HT1080 (cell line): ENCODE measurements at places on chromosomes 5 and 9. TPM values are rescaled to one million over a fixed set of nuclear protein-coding genes. Genes with fewer than 3 reads are reported as not detected.

DNA sequence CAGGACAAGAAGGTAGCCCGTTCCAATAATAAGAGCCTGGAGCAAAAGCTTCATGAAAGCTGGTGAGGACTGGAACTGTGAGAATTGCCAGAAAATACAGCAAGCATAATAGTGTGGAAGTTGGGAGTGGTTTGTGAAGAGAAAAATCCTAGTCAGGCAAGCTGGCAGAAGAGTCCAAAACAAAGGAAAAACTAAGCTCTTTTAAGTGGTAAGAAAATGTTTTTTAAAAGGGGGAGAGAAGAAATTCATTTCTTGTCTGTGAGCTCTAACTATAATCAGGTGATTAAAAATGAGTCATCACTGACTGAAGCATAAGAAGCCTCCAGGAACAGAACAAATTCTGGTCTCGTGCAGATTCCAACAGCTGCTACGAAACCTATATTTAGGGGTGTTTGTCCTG, 102.6 kb downstream of the CAAP1 start:
- DNase-seq = peak; percentile 61

DNA sequence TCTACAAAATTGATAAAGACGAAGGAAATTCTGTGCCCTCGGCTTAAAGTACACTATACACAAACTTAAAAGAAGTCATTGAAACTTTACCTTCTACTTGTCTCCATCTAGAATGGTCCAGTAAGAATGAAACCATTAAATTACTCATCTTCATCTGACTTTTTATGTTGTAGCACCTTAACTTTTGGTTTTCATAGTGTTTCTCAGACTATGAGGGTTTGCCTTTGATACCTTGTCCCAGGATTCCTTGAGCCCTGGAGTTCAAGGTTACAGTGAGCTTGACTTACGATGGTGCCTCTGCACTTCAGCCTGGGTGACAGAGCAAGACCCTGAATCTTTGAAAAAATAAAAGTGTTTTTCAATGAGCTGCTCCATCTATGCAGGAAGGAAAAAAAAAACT, 132.2 kb downstream of the CDC42SE2 start:
- DNase-seq = no peak

DNA sequence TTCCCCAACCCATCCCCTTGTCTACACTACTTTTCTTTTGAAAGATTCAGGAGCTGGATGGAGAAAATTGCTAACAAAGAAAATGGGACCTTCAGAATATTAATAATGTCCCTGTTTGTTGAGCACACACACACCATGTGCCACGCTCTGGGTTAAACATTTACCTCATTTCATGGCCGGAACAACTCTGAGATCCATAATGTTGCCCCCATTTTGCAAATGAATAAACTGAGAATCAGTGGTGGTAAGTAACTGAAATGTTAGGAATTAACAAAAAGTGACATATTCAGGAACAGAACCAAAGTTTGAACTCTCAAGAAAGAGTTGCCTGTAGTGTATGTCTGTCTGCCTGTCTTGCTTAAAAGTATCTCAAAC, 51.4 kb upstream of the SMAD5 start:
- DNase-seq = no peak

Gene DDX4
- total RNA-seq = 0.24 TPM in 1 of 2 replicates, not detected in the other

Gene AHRR
- 2.1 and 2.4 TPM in 2 replicates for total RNA-seq

Gene SPINK4
- not detected in 2 replicates for total RNA-seq

GRCh38 chr9:68551191-68551590, 10.5 kb upstream of the TMEM252 start:
- no peak for DNase-seq

DNA sequence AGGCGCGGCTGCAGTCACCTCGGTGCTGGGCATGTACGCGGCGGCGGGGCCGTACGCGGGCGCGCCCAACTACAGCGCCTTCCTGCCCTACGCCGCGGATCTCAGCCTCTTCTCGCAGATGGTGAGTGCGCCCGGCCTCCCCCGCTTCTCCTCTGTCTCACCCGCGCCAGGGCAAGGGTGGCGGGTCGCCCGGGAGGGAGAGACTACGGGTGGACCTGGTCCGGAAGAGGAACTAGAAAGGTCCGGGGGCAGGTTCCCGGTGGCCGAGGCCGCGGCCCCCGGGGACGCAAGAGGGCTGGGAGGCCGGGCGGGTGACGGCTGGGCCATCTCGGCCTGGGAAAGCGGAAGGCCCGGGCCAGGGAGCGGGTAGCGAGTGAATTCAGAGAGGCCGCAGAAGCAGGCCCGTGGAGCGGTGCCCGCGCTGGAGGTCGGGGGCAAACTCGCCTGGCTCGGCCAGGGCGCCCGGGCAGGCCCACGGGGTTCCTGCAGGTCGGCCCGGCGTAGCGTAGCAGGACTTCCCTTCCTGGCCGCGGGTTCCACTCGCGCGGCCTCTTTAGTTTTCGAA, 711 bp downstream of the IRX1 start:
- DNase-seq = no peak

- no peak for DNase-seq
Observed at GRCh38 chr5:65364907-65365306, 116.8 kb downstream of the ADAMTS6 start.

- no peak for DNase-seq
Observed at GRCh38 chr5:34580983-34581382, 75.1 kb upstream of the RAI14 start.

Gene FGF10
- total RNA-seq = not detected in 2 replicates

GRCh38 chr5:39376293-39376714, 12.0 kb upstream of the C9 start:
- DNase-seq = peak; percentile 61

DNA sequence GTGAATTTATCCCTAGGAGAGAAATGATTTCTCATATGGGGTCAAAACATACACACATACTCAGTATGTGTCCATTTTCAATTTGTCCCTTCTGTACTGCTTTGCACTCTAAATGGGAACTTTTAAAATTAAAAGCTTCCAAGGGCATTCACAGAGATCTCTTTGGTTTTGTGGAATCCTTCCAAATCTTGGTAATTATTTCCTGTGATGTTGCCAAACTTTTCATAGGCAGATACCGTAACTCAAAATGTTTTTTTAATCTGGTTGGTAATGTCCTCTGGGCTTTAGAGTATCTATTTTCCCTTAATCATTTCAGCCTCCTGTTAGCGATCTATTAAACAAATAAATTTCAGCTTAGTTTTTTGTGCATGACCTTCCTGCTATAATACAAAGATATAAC, 282.4 kb downstream of the ARHGEF28 start:
- no peak for DNase-seq

DNA sequence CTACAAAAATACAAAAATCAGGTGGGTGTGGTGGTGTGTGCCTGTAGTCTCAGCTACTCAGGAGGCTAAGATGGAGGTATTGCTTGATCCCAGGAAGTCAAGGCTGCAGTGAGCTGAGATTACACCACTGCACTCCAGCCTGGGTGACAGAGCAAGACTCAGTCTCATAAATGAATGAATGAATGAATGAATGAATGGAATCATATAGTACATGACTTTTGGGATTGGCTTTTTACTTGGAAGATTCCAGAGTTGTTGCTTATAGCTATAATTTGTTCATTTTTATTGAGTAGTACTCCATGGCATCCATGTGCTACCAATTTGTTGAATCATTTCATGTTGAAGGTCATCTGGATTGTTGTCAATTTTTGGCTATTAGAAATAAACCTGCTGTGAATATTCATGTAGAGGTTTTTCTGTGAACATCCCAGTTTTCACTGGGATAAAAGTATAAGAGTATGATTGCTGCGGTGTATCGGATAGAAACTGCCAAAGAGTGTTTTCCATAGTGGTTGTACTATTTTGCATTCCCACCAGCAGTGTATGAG, 19.9 kb downstream of the ERBIN start:
- DNase-seq = no peak
